ENCODE measurements at places on chromosomes 2 and 18.

DNA sequence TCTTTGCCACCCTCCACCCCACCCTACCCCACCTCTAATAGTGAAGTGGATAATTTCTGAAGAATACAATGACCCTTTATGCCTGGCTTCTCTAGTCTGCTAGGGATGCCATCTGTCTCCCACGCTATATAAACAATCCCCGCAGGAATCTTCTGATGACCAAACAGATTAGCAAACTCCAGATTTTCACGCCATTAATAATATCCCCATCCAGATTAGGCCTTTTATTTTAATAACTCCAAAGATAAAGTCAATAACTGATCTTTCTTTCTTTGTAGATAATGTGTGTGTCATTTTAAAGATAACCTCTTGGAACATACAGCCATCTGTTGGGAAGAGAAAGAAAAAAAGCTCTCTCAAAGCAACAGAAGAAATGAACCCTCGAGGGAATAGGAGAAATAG is 47.9 kb upstream of the CCDC150 start:
- DNase-seq: no peak
- no peaks in the 10 kb centered on the region for H3K27me3 ChIP-seq
- H3K4me3 ChIP-seq: no peak overlapping the region
- H3K4me1 ChIP-seq: peaks cover 11% of the 10 kb centered on the region
- no peak overlapping the region for H3K27ac ChIP-seq

DNA sequence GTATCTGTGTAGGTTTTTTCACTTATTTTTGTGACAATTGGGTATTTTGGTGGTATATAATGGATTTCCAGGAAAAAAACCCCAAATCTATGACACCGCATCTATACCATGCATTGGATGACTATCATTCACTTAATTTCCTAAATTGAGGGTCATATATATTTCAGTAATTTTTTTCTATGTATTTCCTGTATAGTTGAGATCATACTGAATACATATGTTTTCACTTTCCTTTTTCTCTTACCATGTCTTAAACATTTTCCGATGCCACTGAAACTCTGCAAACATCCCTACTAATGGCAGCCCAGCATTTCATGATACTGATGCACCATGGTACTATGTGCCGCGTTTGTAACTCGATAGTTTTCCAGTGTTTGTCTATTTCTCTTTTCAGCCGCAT is 40.4 kb downstream of the CDKL4 start:
- DNase-seq: no peak
- H3K4me3 ChIP-seq: no peak overlapping the region
- H3K36me3 ChIP-seq: no peaks in the 10 kb centered on the region
- no peaks in the 10 kb centered on the region for H3K4me1 ChIP-seq
- H3K27me3 ChIP-seq: no peaks in the 10 kb centered on the region

GRCh38 chr18:3688690-3689089 is 238.7 kb downstream of the TGIF1 start:
- no peak overlapping the region for H3K4me3 ChIP-seq
- H3K36me3 ChIP-seq: no peaks in the 10 kb centered on the region
- H3K27me3 ChIP-seq: no peaks in the 10 kb centered on the region
- no peaks in the 10 kb centered on the region for H3K4me1 ChIP-seq

- H3K4me3 ChIP-seq: no peak overlapping the region
- H3K27me3 ChIP-seq: no peaks in the 10 kb centered on the region
- H3K4me1 ChIP-seq: no peaks in the 10 kb centered on the region
- DNase-seq: no peak
Observed at GRCh38 chr2:195214072-195214471, 443.0 kb upstream of the SLC39A10 start.
